ENCODE measurements at places on chromosomes 1 and 21.

DNA sequence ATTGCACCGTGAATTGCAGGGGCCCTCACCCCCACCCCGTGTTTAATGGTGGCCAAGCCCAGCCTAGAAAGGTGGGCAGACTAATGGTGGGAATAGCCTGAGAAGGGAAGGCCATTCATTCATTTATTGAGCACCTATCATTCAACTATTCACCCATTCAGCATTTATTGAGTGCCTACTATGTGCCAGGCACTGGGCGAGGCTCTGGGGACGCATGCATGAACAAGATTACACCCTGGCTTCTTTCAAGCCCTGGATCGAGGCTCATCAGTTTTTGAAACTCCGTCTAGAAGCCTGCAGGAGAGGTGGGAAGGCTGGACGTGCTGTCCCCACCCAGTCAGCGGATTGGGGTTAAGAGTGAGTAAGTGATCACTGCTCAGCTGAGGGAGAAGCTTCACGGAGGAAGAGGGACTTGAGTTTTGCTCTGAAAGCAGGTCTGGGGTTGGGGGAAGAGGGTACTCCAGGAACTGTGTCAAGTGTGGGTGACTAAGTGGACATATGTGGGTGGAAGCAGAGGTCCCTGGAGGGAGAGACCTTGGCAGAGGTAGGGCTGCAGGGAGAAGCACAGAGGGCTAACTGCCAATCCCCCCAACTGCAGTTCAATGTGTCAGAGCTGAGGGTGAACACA lies 35.6 kb downstream of the MEF2D start:
- DNase-seq: no peak

DNA sequence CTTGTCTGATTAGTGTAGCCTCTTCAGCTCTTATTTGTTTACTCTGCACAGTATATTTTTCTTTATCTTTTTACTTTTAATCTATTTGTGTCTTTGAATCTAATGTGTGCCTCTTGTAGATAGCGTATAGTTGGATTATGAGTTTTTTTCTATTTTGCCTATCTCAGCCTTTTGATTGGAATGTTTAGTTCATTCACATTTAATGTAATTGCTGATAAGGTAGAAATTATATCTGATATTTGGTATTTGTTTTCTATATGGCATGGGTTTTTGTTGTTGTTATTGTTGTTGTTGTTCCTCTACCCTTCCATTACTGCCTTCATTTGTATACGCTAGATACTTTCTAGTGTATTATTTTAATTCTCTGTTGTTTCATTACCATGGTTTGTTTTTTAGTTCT lies 131.7 kb upstream of the GRIK3 start:
- no peak for DNase-seq

DNA sequence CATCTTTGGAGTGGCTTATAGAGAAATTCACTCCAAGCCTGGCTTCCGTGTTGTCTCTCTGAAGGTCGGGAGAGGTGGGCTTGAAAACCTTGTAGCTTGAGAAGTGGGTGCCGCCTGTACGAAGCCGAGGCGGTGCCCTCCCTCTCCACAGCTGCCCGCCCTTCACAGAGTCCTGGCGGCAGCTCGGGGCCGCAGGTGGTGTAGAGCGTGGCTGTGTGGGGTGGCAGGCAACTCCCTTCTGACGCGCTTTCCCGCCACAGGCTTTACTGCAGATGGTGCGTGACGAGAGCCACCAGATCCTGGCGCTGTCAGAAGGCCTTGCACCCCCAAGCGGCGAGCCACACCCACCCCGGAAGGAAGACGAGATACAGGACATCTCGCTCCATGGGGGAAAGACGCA lies 33.1 kb upstream of the DIP2A start:
- no peak for DNase-seq

- no peak for DNase-seq
These were observed 123.6 kb downstream of the AJAP1 start for GRCh38 chr1:4778056-4778455.

- DNase-seq: no peak
These were observed 103.2 kb downstream of the ATF6 start for GRCh38 chr1:161869291-161869690.

- no peak for DNase-seq
These were observed 16.1 kb downstream of the ZBTB18 start for GRCh38 chr1:244066954-244067716.

GRCh38 chr1:203558064-203558760 lies 64.3 kb downstream of the OPTC start:
- no peak for DNase-seq

GRCh38 chr21:43286196-43286595 lies 117.4 kb downstream of the CRYAA start:
- no peak for DNase-seq

GRCh38 chr1:202084791-202085681 lies 37.7 kb upstream of the GPR37L1 start:
- DNase-seq: peak; percentile 89

- DNase-seq: no peak
These were observed 8.3 kb downstream of the AHCTF1 start for GRCh38 chr1:246923482-246923881.
